NCI-H1048 (cell line): ENCODE measurements at places on chromosomes 6 and 20.

GRCh38 chr6:11596640-11597237 lies 59.2 kb downstream of the TMEM170B start:
- DNase-seq = no peak

GRCh38 chr20:59697068-59697467 lies 92.7 kb downstream of the PHACTR3 start:
- DNase-seq = no peak

DNA sequence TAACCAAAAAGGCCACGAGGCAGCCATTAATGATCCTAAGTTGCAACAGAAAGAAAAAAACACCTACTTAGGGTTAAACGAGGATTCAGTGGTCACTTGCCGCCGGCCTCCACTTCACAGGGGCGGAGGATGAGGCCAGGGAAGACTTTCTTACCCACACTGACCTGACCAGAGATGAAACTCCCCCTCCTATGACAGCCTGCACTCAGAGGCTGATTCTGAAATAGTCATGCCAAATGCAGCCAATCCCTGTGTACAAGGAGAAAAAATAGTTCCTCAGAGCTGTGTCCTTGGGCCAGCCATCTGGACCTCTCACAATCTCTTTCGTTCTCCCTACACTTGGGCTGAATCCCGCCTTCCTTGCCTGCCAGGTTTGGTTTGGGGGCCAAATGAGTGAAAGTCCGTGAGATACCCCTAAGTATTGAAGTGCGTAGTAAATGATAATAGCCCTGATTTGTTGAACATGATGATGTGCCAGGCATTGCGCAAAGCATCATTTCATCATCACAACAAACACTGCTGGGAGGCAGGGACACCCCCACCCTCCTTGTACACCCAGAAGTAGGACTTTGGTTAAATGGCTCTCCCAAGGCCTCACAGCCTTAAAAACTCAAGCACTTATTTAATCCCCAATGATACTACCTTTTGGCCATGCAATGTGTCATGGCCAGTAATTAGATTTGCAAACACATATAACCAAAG lies 3.2 kb upstream of the IRF4 start:
- no peak for DNase-seq

GRCh38 chr6:24910961-24911725 lies 24.6 kb downstream of the RIPOR2 start:
- DNase-seq = no peak

DNA sequence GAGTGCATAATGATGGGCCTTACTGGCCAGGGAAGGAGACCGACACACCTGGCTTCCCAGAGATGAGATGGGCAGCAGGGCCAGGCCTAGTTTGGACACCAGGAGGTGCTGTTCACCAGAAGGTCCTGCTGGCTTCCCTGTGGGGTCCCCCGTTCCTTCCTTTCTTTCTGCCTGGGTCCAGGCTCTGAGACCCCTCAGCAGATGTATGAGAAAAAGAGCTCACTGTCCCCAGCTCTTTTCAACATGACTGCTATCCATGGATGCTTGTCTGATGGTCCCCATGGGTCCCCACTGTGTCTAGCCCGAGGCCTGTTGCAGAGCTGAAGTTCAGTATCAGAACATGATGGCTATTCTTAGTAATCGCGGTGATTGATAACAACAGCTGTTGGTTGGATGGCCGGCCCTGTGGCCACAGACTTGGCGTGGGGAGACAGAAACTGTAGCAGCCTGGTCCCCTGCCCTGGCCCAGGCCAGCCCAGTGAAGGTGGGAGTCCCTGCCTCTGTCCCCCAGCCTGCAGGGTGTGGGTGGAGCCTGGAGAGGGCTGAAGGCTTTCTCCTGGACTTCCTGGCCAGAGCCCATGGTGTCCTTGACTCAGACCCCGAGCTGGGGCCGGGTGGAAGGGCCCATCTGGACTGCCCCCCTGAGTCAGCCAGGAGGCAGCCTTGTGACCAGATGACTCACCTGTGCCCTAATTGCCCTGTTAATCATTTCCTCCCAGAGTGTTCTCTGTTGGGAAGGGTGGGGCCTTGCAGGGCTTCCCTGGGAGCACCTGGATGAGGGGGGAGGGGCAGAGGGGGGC lies 9.9 kb upstream of the BAK1 start:
- DNase-seq = no peak

DNA sequence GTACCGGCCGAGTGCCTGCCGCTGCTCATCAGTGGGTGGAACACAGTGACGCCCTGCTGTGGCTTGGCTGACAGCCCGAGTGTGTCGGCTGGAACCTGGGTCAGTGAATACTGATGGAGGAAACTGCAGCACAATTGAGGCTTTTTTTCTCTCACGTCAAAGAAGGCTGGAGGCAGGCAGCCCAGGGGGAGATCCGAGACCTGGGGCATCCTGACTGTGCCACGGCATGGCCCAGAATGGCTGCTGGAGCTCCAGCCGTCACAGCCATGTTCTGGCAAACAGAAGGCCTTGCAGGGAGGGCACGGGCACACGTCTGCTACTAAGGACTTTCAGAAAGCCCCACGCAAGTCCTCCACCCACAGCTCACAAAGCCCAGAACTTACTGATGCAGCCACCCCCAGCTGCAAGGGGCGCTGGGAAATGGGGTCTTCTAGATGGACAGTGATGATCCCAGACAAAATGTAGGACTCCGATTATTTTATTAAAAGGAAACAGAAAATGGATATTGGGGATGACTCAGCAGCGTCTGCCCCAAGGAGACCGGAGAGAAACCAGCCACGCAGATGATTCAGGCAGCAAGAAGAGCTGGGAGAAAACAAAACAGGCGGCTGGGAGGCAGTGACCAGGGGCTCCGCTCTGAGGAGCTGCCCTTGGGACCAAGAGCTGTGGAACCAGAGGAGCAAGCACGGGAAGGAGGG lies 140.0 kb downstream of the TAF4 start:
- no peak for DNase-seq

- no peak for DNase-seq
Measured at GRCh38 chr6:31396422-31397152, 6.8 kb upstream of the MICA start.

DNA sequence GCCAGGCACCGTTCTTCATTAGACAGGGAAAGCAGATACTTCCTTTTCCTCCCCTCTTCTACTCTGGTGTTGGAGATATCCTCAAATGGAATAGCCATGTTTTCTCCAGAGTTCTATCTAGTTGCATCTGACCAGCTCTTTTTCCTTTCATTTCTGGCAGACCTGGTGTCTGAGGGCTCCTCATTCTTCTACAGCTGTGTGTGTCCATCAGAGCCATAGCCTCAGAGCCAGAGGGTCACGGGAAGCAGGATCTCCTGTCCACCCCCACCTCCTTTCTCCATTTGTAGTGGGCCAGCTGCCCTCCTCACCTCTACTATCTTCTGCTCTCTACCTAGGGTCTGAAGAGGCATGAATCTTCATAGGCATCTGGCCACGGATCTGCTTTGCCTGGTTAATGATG lies 57.0 kb downstream of the TSPYL4 start:
- DNase-seq = no peak
